ENCODE measurements at places on chromosomes 11 and 22.

DNA sequence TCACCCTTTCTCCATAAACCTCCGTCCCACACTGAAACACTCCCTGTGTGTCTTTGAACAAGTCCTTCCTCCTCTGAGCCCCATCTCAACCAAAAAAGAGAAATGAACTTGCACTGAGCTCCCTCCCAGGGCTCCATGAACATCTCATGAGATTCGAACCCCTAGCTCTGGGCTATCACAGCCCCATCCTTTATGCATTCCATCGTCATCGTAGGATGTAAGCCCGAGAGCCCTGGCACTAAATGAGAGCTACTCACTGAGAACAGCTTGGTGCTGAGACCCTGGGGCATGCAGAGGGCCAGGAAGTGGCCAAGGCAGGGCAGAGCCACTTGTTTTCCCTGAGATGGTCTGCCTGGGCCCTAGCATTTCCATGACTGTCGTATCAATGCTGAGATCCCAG is 12.9 kb upstream of the SLC43A3 start:
- no peak for DNase-seq

GRCh38 chr11:25057861-25058260 is 561.0 kb downstream of the LUZP2 start:
- DNase-seq = no peak

GRCh38 chr11:122981388-122982264 is at the start of gene BSX:
Gene BSX (minus strand): TSS chr11:122981834. CDS start chr11:122981671, 163 bp downstream.
- peak; percentile 54 for DNase-seq

- DNase-seq = no peak
Measured at GRCh38 chr11:105858841-105859240, 163.2 kb downstream of the MSANTD4 start.

DNA sequence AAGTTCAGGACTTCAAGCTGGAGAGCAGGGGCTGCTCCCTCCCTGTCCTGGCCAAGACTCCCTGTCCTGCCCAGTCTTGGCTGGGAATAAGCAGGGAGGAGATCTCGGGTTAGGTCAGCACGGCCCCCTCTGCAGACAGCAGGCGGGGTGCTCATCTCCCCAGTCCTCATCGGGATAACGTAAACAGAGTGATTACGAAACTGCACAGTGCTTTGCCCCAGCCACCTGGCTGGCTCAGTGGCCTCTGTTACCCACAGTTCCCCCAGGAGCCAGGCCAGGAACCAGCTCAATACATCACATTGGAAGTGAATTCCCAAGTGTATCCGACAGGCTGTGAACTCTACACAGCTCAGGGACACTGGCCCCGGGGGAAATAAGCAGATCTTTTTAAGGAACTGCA is 42.7 kb upstream of the KCNJ11 start:
- no peak for DNase-seq

- no peak for DNase-seq
Measured at GRCh38 chr22:32707971-32708370, 93.5 kb upstream of the TIMP3 start.

GRCh38 chr22:45784357-45785277 is 113.0 kb downstream of the ATXN10 start:
- peak; percentile 32 for DNase-seq

GRCh38 chr11:126485021-126485792 is 129.7 kb downstream of the ST3GAL4 start:
- peak; percentile 64 for DNase-seq

- DNase-seq = no peak
Measured at GRCh38 chr11:22567759-22568158, 57.9 kb downstream of the FANCF start.

GRCh38 chr11:78708388-78708787 is 133.7 kb upstream of the NARS2 start:
- DNase-seq = peak; percentile 67

GRCh38 chr11:19995145-19995544 is 165.1 kb downstream of the DBX1 start:
- peak; percentile 78 for DNase-seq

Data from fibroblast of skin of back (primary cell).